ENCODE measurements at places on chromosomes 5 and 9.

- DNase-seq, result no peak
Measured at GRCh38 chr9:36640771-36641381, 68.2 kb downstream of the MELK start.

- no peak for DNase-seq
Measured at GRCh38 chr5:886036-886435, 6.6 kb downstream of the BRD9 start.

DNA sequence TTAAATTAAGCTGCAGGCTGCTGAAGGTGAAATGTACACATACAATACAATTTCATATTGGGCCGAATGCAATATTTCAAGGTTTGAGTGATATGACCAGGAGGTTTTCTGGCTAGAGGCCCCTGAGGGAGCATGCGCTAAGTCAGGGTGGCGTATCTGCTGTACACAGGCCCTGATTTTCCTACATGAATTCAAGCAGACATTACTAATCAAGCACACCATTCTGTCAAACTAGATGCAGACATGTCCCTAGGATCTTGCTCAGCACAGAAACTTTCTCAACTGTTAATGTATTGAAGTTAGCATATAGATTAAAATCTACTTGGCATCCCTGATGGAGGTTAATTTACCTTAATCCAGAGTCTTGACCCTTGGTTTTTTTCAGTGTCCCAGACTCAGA, 10.7 kb upstream of the LECT2 start:
- no peak for DNase-seq

GRCh38 chr5:39059064-39059463, 15.1 kb downstream of the RICTOR start:
- DNase-seq, result no peak

DNA sequence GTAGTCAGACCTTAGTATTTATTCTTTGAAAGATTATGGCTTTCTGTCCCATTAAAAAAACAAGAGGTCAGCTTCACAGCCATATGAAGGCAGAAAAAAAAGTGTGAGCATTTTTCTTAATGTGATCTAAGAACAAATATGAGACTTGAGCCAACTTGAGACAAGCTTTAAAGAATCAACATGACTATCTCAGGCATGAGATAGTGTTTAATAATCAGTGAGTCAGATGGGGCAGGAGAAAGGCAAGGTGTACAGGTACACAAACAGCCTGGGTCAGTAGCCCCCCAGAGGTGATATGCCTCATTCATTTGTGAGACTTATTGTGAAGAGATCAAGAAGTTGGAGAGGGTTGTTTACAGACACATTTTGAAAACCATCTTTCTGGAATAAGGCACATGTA, 83.6 kb downstream of the GDNF start:
- no peak for DNase-seq

All from fibroblast of the conjunctiva (primary cell).